ENCODE measurements at places on chromosomes 4 and X. TPM values are rescaled to one million over a fixed set of nuclear protein-coding genes. Genes with fewer than 3 reads are reported as not detected.

GRCh38 chrX:47197526-47197925, 3.9 kb downstream of the UBA1 start:
- DNase-seq, result no peak

DNA sequence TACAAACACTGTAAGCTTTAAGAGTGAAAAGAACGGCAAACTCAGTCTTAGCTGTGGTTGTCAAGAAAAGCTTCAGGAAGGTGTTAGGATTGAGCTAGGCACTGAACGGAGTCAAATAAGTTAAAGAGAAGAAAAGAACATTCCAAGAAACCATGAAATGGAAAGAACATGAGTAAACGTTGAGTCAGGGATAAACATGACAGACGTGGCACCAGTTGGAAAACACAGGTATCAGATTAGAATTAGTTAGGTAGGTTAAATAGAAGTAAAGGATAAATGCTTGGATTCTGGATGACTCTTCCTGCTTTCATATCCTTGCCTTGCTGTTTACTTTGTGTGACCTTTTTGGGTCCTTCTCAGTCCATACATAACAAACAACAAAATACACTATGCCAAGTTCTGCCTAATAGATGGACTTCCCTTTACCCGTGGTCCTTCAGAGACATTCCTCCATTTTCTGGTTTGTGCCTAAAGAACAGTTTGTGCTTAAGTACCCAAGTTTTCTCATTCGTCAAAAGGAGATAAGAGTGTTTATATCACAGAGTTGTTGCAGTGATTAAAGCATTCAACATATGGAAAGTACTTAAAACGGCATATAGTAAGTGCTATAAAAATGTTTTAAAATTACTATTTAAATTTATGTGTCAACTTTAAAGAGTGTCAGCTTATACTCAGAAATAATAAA, 446.9 kb downstream of the TMA16 start:
- no peak for DNase-seq

GRCh38 chr4:16843831-16844508, 54.5 kb downstream of the LDB2 start:
- peak; percentile 88 for DNase-seq

DNA sequence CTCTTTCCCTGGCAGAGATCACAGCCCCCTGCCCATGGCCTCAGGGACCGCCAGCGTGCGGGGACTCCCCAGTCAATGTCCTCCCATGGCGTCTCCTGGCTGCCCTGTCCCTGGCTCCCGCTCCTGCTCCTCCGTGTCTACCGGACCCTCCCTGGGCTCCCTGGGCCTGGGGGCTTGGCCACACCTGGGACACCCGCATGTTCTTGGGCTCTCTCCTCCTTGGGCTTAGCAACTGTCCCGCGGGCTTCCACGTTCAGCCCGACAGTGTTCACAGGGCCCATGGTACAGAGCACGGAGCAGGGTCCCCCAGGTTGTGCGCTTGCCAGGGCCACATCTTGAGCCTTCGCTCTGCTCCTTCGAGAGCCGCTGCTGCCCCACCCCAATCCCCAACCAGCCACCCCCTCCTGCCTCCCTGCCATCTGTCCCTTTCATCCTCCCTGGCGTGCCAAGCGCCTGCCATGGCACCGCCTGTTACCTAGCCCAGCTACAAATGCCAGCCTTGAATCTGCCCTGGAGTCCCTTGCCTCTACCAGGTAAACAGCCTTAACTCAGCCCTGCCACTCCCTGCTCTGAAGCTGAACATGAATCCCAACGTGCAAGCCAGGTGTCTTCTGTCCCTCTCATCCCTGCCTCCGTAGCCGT, 3.9 kb downstream of the AVPR2 start:
- DNase-seq, result no peak

Gene RNF212
- total RNA-seq, result not detected

Measured in H4 (cell line).